ENCODE measurements at places on chromosomes 13 and 19. TPM values are rescaled to one million over a fixed set of nuclear protein-coding genes. Genes with fewer than 3 reads are reported as not detected.

GRCh38 chr19:9076901-9077300 lies 10.0 kb upstream of the OR1M1 start:
- H3K4me1 ChIP-seq = 0 out of 2 replicates have a peak, but pooled peaks cover 8% of the 10 kb centered on the region
- H3K4me3 ChIP-seq = no peak overlapping the region
- no peaks in the 10 kb centered on the region for H3K27me3 ChIP-seq

GRCh38 chr19:55258828-55259539 lies at the start of gene PPP6R1:
PPP6R1 (minus strand) TSS chr19:55259017; CDS start chr19:55247103, 11,914 bp downstream.
- DNase-seq = peak; percentile 97
- peak within 1 kb of the TSS; percentile 86 for H3K27ac ChIP-seq
- peaks cover 44% of the 10 kb centered on the region for H3K4me1 ChIP-seq
- H3K36me3 ChIP-seq = peaks cover 2% of the 10 kb centered on the region

DNA sequence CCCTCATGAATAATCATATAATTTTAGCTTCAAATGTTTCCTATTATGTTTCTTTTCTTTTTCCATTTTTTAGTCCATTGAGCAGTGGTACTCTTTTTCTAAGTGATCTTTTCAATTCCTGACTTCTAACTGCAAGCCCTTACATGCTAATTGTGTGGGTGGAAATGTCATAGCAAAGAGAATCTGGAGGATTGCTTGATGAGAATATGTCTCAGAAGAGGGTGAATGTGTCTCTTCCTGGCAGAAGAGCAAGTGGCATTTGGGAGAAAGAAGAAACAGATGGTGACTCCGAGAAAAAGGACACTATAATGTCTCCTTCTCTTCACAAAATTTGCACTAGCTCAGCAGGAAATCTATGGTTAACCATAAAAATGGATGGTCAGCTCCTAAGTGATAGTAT lies 2320.0 kb downstream of the PCDH9 start:
- no peaks in the 10 kb centered on the region for H3K27me3 ChIP-seq
- no peaks in the 10 kb centered on the region for H3K4me1 ChIP-seq
- H3K4me3 ChIP-seq = no peak overlapping the region
- no peaks in the 10 kb centered on the region for H3K36me3 ChIP-seq
- H3K27ac ChIP-seq = no peak overlapping the region

DNA sequence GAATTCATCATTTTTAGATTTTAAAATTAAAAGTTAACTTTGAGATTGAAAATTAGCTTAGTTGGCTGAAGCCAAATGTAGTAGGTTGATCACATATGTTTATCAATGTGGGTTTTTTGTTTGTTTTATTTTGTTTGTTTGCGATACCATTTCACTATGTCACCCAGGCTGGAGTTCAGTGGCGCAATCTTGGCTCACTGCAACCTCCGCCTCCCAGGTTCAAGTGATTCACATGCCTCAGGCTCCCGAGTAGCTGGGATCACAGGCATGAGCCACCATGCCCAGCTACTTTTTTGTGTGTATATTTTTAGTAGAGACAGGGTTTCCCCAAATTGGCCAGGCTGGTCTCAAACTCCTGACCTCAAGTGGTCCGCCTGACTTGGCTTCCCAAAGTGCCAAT lies 665.7 kb upstream of the SLC10A2 start:
- H3K4me1 ChIP-seq = no peaks in the 10 kb centered on the region
- DNase-seq = no peak
- no peak overlapping the region for H3K4me3 ChIP-seq
- no peak overlapping the region for H3K27ac ChIP-seq
- no peaks in the 10 kb centered on the region for H3K36me3 ChIP-seq

DNA sequence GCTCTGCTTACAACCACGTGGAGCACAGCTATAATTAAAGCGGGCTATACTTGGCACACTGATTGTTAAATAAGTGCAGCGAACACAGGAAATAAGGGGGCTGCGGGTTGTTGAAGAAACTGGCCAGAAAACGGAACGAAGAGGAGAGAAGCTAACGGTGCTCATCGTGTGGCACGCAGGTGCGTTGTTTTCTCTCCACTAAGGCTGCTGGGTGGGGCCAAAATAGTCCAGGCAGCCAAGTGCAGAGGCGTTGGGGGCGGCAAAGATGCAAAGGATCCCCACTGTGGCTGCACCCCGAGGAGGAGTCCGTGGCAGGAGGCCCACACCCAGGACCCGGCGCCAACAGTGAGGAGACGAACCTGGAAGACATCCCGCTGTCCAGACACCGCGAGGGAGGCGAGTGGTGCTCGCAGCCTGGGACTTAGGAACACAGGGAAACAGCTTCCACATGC lies 8.1 kb upstream of the ARL11 start:
- H3K4me3 ChIP-seq = peak overlapping the region; percentile 45
- no peak for DNase-seq
- H3K27ac ChIP-seq = no peak overlapping the region
- H3K27me3 ChIP-seq = no peaks in the 10 kb centered on the region
- H3K4me1 ChIP-seq = peaks cover 32% of the 10 kb centered on the region
- H3K36me3 ChIP-seq = no peaks in the 10 kb centered on the region

DNA sequence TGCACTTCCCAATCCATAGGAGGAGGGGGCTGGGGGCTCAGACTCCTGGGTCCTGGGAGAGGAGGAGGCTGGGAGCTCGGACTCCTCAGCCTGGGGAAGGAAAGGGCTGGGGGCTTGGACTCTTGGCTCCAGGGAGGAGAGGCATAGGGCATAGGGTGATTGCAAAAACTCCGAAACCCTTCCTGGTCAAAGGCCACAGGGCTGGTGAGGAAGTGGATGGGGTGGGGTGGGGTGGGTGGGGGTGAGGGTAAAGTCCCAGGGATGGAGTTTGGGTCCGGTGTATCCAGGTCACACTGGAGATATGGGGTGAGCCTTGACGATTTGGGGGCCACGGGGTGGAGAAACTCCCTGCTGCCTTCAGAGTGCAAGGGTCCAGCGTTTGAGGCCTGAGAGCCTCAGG lies 2.8 kb downstream of the MYH14 start:
- no peaks in the 10 kb centered on the region for H3K27me3 ChIP-seq
- no peak overlapping the region for H3K27ac ChIP-seq
- H3K4me3 ChIP-seq = no peak overlapping the region
- no peak for DNase-seq

GRCh38 chr13:110698689-110699088 lies 7.2 kb downstream of the CARS2 start:
- H3K4me3 ChIP-seq = no peak overlapping the region
- peaks cover 18% of the 10 kb centered on the region for H3K4me1 ChIP-seq
- H3K27ac ChIP-seq = no peak overlapping the region
- no peak for DNase-seq

DNA sequence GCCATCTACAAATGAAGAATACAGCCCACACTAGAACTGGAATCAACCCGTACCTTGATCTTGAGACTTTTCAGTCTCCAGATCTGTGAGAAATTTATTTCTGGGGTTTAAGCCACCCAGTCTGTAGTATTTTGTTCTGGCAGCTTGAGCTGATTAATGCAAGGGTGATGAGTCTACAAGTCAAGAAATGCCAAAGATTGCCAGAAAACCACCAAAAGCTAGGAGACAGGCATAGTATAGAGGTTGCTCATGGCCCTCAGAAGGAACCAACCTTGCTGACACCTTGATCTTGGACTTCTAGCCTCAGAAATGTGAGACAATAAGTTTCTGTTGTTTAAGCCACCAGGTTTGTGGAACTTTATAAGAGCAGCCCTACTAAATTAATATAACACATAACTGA lies 428.2 kb upstream of the KLF12 start:
- H3K4me1 ChIP-seq = no peaks in the 10 kb centered on the region
- H3K4me3 ChIP-seq = no peak overlapping the region
- DNase-seq = no peak
- H3K27me3 ChIP-seq = no peaks in the 10 kb centered on the region

- H3K4me3 ChIP-seq = no peak overlapping the region
- H3K27me3 ChIP-seq = no peaks in the 10 kb centered on the region
- DNase-seq = no peak
- H3K4me1 ChIP-seq = no peaks in the 10 kb centered on the region
- no peak overlapping the region for H3K27ac ChIP-seq
- no peaks in the 10 kb centered on the region for H3K36me3 ChIP-seq
Observed at GRCh38 chr13:37618554-37618953, 20.0 kb upstream of the POSTN start.

DNA sequence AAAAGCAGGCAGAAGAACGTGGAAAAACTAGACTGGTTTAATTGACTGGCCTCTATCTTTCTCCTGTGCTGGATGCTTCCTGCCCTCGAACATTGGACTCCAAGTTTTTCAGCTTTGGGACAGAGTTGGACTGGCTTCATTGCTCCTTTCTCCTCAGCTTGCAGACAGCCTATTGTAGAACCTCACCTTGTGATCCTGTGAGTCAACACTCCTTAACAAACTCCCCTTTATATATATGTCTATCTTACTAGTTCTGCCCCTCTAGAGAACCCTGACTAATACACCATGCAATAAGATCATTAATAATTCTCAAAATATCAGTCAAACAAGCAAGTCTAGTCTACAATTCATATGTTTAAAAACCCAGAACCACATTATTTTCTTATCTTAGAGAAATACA lies 662.4 kb downstream of the TBC1D4 start:
- no peaks in the 10 kb centered on the region for H3K36me3 ChIP-seq
- no peak for DNase-seq
- no peaks in the 10 kb centered on the region for H3K4me1 ChIP-seq
- no peak overlapping the region for H3K4me3 ChIP-seq
- no peak overlapping the region for H3K27ac ChIP-seq

DNA sequence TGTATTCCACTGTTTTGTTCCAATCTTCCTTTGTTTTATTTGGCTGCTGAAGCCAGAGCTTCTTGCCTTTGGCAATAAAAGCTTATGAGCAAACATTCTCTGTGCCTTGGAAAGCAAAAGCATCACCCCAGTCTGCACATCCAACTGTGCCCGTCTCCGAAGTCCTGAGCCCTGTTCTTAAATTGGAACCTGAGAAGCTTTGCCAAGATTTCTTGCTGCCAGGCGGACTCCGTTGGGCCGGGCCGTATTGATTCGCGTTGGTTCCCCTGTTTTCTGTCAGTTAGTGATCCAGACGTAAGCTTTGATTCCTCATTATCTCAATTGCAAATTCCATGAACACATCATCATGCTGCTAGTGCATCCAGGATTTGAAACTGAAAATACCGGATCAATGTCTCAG lies 793.0 kb downstream of the OLFM4 start:
- DNase-seq = no peak
- H3K36me3 ChIP-seq = no peaks in the 10 kb centered on the region
- no peak overlapping the region for H3K27ac ChIP-seq
- H3K27me3 ChIP-seq = no peaks in the 10 kb centered on the region

- peaks cover 24% of the 10 kb centered on the region for H3K27me3 ChIP-seq
- no peak overlapping the region for H3K4me3 ChIP-seq
- no peak for DNase-seq
- no peaks in the 10 kb centered on the region for H3K4me1 ChIP-seq
- H3K36me3 ChIP-seq = no peaks in the 10 kb centered on the region
Observed at GRCh38 chr13:113880651-113881611, 17.1 kb upstream of the GAS6 start.

DNA sequence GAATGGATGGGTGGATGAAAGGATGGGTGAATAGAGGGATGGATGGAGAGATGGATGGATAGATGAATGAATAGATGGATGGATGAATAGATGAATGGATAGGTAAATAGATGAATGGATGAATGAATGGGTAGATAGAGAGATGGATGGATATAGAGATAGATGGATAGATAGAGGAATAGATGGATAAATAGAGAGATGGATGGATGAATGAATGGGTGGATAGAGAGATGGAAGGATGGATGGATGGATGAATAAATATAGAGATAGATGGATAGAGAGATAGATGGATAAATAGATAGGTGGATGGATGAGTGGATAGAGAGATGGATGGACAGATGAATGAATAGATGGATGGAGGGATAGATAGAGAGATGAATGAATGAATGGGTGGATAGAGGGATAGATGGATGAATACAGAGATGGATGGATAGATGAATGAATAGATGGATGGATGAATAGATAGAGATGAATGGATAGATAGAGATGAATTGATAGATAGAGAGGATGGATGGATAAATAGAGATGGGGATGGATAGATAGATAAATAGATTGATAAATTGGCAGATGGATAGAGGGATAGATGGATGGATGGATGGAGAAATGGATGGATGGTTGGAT lies 106.7 kb upstream of the SOX1 start:
- H3K4me3 ChIP-seq = no peak overlapping the region
- no peak overlapping the region for H3K27ac ChIP-seq
- DNase-seq = no peak
- H3K4me1 ChIP-seq = no peaks in the 10 kb centered on the region
- H3K36me3 ChIP-seq = no peaks in the 10 kb centered on the region

IGFL1 gene
- not detected for total RNA-seq

GSX1 gene
- not detected for total RNA-seq

SLC6A16 gene
- 0.07 TPM for total RNA-seq

C2CD4C gene
- not detected for total RNA-seq

SPACA7 gene
- not detected for total RNA-seq

All from HepG2 (cell line).